Esophagus (tissue), 2 donors: ENCODE measurements at places on chromosomes 3 and 15. TPM values are rescaled to one million over a fixed set of nuclear protein-coding genes. Genes with fewer than 3 reads are reported as not detected.

Gene ACAN
- polyA plus RNA-seq, result not detected

Gene SLC28A1
- 0.08 TPM for polyA plus RNA-seq

Gene KCNMB3
- 1.1 TPM for polyA plus RNA-seq

Gene LDHAL6B
- polyA plus RNA-seq, result not detected

Gene VEPH1
- polyA plus RNA-seq, result 0.08 TPM
